Prostate gland (tissue), 2 donors: ENCODE measurements at places on chromosomes 13 and 19. TPM values are rescaled to one million over a fixed set of nuclear protein-coding genes. Genes with fewer than 3 reads are reported as not detected.
A peak's percentile ranks its signal among the peaks of the same experiment; 100 is the strongest.

DNA sequence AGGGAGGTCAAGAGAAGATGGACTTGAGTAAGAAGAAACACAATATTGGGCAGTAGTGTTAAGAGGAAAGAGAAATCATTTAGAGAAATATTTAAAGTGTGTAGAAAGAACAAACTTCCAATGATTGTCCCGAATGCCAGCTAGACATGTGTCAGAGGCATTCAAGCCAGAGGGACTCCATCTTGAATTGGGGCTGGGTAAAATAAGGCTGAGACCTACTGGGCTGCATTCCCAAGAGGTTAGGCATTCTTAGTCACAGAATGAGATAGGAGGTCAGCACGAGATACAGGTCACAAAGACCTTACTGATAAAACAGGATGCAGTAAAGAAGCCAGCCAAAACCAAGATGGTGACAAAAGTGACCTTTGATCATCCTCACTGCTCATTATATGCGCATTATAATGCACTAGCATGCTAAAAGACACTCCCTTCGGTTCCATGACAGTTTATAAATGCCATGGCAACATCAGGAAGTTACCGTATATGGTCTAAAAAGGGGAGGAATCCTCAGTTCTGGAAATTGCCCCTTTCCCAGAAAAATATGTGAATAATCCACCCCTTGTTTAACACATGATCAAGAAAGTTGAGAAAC lies 127.0 kb upstream of the IPO5 start:
- no peak for DNase-seq

GRCh38 chr13:99956473-99957349 lies 14.9 kb downstream of the ZIC5 start:
- DNase-seq = no peak

- DNase-seq = no peak
Measured at GRCh38 chr19:51410950-51411748, 6.3 kb downstream of the SIGLEC10 start.

DNA sequence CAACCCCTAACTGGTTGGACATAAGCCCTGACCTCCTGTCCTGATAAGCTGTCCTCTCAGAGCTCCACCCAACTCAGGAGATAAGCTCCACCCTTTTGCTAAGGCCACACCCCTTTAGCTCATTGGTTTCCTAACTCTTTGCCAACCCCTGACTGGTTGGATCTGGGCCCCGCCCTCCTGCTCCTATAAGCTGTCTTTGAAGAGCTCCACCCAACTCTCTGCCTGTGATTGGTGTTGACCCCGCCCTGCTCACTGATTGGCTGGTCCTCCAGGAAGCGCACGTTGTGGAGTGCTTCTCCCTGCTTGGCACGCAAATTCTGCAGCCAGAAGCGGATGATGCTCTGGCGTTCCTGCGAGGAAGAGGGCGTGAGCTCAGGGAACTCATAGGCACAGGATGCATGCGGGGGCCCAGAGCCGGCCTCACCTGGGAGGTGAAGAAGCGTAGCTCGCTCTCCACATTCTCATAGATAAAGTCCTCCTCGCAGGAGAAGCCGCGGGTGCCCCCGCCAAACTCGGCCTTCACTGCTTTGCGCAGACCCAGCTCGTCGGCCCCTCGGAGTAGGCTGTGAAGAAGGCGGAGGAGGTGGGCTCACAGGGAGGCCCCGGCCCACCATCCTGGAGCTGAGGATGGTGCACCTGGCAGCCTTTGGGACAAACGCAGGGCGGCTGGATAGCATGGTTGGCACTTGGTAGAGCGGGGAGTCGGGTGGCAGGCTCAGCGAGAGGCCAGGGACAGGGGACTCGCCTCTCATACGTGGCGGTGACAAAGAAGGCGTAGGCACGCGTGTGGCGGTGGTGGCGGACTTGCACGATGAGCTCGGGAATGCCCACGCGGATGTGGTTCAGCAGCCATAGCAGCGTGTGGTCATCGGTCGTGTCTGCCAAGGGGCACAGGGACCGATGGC lies 1.7 kb downstream of the ANO8 start:
- no peak for DNase-seq

- no peak for DNase-seq
Measured at GRCh38 chr19:32241306-32241705, 104.1 kb upstream of the ZNF507 start.

DNA sequence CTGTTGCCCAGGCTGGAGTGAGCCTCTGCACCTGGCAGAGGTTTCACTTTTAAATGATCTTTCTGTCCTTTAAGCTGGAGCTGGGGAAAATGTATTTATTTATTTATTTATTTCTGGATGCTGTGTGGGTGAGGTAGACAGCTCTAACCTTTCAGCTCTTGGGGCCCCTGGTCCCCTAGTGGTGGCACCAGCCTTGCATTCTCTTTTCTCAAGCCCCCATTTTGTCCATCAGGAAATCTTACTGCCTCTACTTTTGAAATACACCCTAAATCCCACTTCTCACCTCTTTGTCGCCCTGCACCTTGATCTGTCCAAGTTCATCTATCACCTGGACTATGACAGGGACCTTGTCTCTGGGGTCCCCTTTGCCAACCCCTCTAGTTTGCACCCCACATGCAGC lies 2.1 kb upstream of the B9D2 start:
- DNase-seq = no peak

DNA sequence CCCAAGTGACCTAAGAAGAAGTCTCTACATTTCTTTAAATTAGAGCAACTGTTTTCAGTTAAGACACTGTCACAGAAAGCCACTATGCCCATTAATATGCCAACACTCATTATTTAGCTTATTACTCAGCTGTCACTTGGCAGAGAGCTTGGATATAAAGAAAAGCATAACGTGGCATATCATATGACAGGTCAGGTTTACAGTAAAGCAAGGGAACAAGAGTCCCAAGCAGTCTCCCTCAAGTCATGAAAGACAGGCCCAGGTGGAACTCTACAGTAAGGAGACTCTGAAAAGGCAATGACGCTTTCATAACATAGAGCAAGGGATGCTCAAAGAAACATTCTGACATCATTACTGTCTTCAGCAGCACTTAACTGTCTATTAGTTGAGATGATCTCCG lies 6.3 kb downstream of the LHFPL6 start:
- no peak for DNase-seq

- no peak for DNase-seq
Measured at GRCh38 chr19:7739211-7739755, 7.4 kb upstream of the CLEC4G start.

DNA sequence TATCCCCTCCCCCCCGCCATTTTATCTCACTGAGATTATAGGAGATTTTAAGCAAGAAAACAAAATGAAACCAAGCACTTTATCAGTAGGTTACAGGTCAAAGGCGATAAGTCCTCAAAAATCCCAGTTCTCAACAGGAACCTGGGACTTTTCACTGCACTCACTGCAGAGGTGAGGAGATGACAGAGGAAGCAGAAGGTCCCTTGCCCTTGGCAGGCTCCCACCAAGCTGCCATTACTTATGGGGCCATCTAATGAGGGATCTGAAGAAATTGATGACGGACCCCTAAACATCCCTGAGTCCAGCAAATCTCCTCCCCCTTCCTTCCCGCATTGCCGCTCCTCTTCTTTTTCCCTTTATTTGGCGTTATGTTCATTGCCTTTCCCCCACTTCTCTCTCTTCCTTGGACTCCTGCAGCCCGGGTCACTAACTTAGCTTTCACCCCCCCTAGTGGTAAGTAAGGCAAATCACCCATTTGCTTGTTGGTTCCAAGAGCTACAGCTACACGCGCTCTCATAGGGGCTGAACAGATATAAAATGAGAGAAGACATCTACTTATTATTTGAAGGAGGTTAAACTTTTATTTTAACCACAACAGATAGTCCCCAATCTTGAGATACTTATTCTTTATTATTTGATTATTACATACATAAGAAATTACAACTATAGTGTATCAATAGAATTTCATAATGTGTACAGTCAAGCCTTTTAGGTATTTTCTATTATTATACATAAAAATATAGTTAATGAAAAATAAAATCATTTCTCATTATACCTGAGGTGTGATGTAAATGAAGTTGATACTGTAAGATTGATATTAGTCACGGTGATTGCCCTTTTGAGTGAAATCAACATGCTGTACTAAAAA lies 52.0 kb upstream of the ARGLU1 start:
- DNase-seq = no peak

- DNase-seq = peak; percentile 9
Measured at GRCh38 chr19:20078581-20079031, 806 bp downstream of the ZNF90 start.

- DNase-seq = no peak
Measured at GRCh38 chr19:15623711-15624318, 8.8 kb downstream of the CYP4F8 start.

- no peak for DNase-seq
Measured at GRCh38 chr13:75544681-75545330, 4.8 kb upstream of the UCHL3 start.

- DNase-seq = peak; percentile 74
Measured at GRCh38 chr19:13093407-13094105, 9.1 kb downstream of the LYL1 start.

- DNase-seq = no peak
Measured at GRCh38 chr13:111636804-111637203, 316.4 kb downstream of the TEX29 start.

DNA sequence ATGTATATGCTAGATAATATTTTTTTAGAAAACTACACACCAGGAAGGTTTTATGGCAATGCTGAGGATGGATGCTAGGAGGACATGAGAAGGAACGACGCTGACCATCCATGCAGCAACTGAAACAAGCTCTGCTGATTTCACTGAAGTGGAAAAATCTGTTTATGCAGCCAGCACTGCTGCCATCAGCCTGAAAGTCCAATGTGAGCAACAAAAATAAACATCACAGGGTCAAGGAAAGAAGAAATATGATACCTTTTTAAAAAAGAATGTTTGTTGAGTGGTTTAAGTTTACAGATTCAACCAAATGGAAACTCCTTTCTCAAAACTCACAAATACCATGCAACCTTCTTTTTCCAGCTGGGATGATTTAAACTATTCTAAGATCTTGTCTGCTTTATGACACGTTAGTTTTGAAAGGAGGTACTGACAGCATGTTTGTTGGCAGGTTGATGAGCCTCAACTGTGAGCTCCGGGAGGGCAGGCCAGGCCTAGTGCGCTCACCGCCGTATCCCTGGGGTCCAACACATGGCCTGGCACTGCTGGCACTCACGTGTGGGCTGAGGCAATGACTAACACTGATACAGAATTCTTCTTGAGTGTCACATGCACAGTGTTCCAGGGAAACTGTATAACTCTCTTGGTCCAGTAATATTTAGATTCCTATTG lies 46.8 kb downstream of the LATS2 start:
- DNase-seq = peak; percentile 52

DNA sequence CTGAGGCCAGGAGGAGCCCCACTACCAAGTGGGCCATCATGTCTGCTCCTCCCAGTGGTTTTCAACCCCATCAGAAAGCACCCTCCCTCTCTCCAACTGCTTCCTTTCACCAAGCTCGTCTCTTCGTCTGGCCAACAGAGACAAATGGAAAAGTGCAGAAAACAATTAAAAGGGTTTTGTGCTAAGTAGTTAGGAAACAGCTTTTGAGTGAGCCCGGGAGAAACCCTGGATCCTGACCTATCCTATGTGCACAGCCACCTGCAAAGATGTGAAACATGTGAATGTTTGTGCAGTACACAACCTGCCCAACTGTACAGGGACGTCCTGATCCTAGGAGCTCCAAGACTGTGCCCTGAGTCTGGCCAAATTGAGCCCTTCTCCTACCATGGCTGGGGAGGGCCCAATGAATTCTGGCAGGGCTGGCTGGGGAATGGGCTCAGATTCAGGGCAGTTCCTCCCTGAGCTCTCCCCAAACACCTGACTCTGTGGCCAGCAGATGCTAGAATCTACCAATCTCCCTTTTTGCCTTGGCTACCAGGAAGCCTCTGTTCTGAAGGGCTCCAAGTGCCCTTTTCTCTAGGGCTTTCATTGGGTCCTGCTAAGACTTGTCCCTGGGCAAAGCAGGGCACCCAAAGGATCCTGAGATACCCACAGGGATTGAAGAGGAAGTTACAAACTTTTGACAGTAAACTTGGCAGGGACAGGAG lies 7.9 kb downstream of the TLE5 start:
- no peak for DNase-seq

GRCh38 chr13:76350399-76350798 lies 535.8 kb downstream of the KCTD12 start:
- DNase-seq = no peak

GRCh38 chr13:108083056-108083455 lies 132.3 kb downstream of the LIG4 start:
- no peak for DNase-seq

GRCh38 chr13:40572961-40573360 lies 93.5 kb downstream of the FOXO1 start:
- no peak for DNase-seq

- DNase-seq = no peak
Measured at GRCh38 chr13:25898991-25899390, 152.8 kb downstream of the SHISA2 start.

DNA sequence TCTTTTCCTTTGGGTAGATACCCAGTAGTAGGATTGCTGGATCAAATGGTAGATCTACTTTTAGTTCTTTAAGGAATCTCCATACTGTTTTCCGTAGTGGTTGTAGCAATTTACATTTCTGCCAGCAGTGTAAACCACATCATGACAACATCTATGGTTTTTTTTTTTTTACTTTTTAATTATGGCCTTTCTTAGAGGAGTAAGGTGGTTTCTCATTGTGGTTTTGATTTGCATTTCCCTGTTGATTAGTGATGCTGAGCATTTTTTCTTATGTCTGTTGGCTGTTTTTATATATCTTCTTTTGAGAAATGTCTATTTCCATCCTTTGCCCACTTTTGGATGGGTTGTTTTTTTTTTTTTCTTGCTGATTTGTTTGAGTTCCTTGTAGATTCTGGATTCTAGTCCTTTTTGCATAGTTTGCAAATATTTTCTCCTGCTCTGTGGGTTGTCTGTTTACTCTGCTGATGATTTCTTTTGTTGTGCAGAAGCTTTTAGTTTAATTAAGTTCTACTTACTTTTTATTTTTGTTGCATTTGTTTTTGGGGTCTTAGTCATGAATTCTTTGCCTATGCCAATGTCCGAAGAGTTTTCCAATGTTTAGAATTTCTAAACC lies 38.8 kb downstream of the TDRD3 start:
- DNase-seq = no peak

DNA sequence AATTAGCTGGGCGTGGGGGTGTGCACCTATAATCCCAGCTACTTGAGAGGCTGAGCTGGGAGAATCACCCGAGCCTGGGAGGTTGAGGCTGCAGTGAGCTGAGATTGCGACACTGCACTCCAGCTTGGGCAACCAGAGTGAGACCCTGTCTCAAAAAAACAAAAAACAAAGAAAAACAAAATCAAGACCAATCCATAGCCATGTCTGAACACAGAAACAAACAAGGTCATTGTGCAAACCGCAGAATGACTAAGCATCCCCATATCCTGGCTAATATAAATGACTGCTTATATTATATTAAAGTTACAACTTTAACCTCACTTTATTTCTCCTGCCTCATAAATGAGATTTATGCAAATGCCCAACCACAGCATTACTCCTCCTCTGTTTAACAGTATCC lies 2.3 kb upstream of the LYPD3 start:
- DNase-seq = no peak

- no peak for DNase-seq
Measured at GRCh38 chr13:53513226-53513625, 484.6 kb downstream of the OLFM4 start.

SKA3 gene
- 4.3 TPM for total RNA-seq

ZNF555 gene
- total RNA-seq = 5.0 TPM

KLK15 gene
- total RNA-seq = 4.0 TPM

UNC13A gene
- 2.4 TPM for total RNA-seq

KIR3DL1 gene
- not detected for total RNA-seq

ZNF99 gene
- 1.2 TPM for total RNA-seq

SIGLECL1 gene
- total RNA-seq = not detected

CEBPA gene
- 25.2 TPM for total RNA-seq

APLP1 gene
- total RNA-seq = 3.6 TPM

IL17D gene
- 3.7 TPM for total RNA-seq

ZSWIM4 gene
- 9.7 TPM for total RNA-seq
